ENCODE measurements at places on chromosomes 3 and 15.

GRCh38 chr3:152211655-152212054, 57.1 kb upstream of the MBNL1 start:
- DNase-seq = no peak

GRCh38 chr3:71991046-71991445, 206.1 kb upstream of the PROK2 start:
- DNase-seq = no peak

DNA sequence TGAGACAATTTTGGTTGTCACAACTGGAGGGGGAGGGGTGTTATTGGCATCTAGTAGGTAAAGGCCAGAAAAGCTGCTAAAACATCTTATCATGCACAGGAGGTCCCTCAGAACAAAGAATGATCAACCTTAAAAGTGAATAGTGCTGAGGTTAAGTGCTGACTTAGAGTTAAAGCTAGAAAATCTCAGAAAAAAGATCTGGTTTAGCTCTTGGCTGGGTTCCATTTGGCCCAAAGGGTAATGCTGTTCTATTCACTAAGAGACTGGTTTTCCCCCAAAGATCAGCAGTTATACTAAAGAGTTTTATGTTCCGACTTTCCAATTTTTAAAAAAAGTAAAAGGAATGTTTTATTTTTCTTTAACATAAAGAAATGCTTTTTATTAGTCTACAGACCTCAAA, 15.6 kb downstream of the DCBLD2 start:
- DNase-seq = no peak

- no peak for DNase-seq
Observed at GRCh38 chr15:57481038-57481705, 104.9 kb downstream of the CGNL1 start.

- no peak for DNase-seq
Observed at GRCh38 chr3:168808596-168808995, 712.9 kb upstream of the GOLIM4 start.

DNA sequence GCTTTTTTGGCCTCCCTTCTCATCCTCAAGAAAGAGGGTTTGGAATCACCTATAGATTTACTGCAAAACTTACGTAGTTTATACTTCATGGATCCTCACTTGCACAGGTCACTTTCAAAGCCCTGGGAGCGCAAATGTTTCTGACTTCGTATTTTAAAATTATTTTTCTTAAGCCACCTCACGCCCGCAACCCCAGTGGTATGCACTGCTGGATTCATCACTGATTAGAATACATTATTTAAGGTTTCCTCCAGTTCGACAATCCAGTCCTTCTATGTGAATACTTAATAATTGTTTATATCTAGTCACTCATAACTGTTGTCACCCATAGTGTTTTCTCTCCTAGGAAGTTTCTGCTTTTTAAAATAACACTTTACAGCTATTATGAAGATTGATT, 339.9 kb downstream of the CHL1 start:
- DNase-seq = no peak

GRCh38 chr3:37155782-37156181, 18.6 kb downstream of the LRRFIP2 start:
- no peak for DNase-seq

DNA sequence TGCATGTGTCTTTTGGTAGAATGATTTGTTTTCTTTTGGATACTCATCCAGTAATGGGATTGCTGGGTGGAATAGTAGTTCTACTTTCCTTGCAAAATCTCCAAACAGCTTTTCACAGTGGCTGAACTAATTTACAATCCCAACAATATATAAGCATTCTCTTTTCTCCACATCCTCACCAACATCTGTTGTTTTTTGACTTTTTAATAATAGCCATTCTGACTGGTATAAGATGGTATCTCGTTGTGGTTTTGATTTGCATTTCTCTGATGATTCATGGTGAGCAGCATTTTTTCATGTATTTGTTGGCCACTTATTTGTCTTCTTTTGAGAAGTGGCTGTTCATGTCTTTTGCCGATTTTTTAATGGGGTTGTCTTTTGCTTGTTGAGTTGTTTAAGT, 55.8 kb downstream of the ST8SIA2 start:
- DNase-seq = no peak

GRCh38 chr3:110495201-110495927, 576.3 kb upstream of the NECTIN3 start:
- no peak for DNase-seq

- no peak for DNase-seq
Observed at GRCh38 chr3:111538111-111538510, 3.9 kb upstream of the CD96 start.

DNA sequence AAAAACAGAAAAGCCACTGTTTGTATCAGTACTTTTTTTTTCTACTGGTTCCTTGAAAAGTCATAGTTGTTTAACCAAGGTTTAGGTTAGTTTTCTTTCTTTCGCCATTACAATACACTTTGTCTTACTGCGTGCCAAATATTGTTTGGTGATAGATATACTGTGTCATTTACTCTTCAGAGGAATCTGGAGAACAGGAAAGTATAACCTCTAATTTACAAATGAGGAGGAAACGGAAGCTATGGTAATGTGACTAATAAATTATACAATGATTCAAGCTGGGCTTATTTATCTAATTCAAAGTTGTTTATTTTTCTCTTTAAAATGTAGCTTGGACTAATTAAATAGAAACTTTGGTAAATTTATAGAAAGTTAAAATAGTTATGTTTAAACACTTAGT, 96.2 kb upstream of the ROBO2 start:
- DNase-seq = no peak

- peak; percentile 18 for DNase-seq
Observed at GRCh38 chr15:68407886-68408881, 23.8 kb downstream of the ITGA11 start.

DNA sequence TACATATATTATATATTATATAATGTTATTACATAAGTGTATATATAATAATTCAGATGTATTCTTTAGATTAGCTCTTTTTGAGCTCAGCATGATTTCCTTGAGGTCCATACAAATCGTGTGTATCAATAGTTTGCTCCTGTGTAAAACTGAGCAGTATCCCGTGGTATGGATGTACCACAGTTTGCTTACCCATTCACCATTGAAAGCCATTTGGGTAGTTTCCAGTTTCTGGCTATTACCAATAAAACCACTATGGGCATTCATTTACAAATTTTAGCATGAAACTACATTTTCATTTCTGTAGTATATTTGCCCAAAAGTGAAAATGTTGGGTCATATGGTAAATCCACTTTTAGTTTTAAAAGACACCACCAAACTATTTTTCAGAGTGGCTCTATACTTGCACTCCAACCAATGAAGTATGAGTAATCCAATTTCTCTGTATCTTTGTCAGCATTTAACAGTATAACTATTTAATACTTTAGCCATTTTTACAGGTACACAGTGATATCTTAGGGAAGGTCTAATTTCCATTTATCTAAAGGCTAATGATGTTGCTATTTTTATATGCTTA, 1361.4 kb upstream of the GBE1 start:
- DNase-seq = no peak

DNA sequence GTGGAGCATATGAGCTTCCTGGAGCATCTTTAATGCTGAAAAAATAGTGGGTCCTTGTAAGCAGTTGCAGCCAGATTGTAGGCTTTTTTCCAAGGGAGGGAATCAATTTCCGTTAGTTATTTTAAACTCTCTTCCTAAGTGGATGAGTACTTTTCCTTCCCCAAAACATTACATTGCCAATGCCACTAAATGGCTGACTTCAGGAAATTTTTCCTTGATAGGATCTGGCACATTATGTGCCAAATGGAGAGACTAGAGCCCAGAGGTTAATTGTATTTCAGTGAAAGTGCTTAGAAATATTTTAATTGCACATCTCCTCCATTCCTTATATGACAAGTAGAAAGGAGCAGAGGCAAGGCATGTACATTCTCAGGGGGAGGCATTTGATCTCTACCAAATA, 83.5 kb downstream of the TNFAIP8L3 start:
- DNase-seq = no peak

DNA sequence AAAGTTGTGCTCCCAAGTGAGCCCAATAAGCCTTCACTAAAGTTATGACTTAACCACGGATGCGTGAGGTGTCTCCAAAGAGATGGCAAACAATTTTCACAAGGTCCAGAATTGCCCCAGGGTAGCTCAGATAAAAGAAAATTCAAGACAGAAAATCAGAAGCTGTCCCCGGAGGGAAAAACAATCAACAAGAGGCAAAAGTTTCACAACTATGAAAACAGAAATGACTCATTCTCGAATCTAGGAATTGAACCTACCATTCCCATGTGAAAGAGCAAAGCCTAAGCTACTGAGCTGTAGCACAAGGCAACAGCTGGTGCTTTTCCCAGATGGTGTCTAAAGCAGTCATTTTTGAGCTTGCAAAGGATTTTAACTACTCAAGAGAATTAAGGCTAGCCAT, 33.5 kb upstream of the MKRN3 start:
- no peak for DNase-seq

DNA sequence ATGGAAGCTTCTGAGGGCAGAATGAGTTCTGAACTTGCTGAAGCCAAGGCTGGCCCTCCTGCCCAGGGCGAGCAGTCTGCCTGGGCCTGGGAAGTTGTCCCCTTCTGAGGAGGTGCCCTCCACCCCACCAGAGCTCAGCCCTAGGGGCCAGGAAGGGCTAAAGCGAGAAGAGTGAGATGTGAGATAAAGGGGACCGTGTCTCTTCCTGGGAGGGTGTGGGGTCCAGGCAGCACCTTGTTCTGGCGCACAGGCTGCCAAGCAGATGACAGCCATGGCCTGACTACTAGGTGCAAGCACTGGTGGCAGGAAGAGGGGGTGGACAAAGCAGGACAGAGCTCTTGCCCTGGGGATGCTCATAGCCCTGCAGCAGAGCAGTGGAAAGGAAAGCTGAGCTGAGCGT, 3.7 kb downstream of the PAK6 start:
- DNase-seq = peak; percentile 37

GRCh38 chr3:29408676-29409075, 127.8 kb downstream of the RBMS3 start:
- DNase-seq = no peak

DNA sequence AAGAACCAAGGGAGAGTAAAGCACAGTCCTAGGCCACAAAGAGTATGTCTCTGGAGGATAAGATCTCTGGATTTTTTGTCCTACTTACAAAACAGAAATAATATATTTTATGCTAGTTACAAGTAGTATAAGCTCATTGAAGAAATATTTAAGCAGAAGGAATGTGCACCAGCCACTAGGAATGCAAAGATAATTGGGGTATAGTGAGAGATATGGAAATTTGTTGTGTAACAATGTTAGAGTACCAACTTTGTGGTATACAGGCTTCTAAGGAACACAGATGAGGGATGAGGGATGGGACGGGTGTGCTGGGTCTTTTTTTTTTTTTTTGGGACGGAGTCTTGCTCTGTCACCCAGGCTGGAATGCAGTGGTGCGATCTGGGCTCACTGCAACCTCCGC, 26.5 kb downstream of the AKAP13 start:
- no peak for DNase-seq

Measured in ecto neural progenitor cell (in vitro differentiated cells).